ENCODE measurements at places on chromosomes 16 and 17.
A peak's percentile ranks its signal among the peaks of the same experiment; 100 is the strongest.

DNA sequence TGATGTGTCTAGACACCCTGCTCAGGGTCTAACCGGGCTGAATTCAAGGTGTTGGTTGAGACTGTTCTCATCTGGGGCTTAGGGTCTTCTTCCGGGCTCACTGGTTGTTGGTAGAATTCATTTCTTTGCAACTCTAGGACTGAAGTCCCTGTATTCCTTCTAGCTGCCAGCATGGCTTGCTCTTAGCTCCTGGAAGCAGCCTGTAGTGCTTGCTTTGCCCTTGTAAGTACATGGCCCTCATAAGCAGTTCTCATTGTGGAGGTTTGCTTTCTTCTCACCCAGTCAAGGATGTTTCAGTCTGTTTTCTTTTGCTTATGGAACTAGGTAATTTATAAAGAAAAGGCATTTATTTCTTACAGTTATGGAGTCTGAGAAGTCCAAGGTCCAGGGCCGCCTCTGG lies 26.3 kb downstream of the COX10 start:
- DNase-seq = no peak

- DNase-seq = no peak
These were observed 2.1 kb downstream of the PRKCA start for GRCh38 chr17:66304304-66305174.

GRCh38 chr17:2710071-2710802 lies 1.3 kb downstream of the CLUH start:
- no peak for DNase-seq

- DNase-seq = no peak
These were observed 9.5 kb upstream of the GUCY2D start for GRCh38 chr17:7992924-7993323.

- peak; percentile 54 for DNase-seq
These were observed 661 bp downstream of the LRRC3C start for GRCh38 chr17:39927929-39928857.

GRCh38 chr16:35562471-35562870 lies 2103.1 kb downstream of the TP53TG3F start:
- DNase-seq = no peak

DNA sequence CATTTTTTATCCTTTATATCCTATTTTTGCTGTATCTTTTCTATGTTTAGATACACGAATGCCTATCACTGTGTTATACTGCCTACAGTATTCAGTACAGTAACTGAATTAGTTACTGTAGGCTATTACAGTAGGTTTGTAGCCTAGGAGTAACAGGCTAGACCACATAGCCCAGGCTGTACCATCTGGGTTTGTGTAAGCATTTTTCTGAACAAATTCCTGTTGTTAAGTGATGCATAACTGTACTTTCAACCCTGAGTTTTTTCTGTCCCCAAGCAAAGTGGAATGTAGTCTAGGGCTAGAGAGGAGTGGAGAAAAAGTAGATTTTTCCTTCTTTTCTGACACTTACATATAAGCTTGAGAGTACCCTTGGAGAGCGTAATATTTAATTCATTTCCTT lies 282.1 kb downstream of the HS3ST3B1 start:
- DNase-seq = no peak

DNA sequence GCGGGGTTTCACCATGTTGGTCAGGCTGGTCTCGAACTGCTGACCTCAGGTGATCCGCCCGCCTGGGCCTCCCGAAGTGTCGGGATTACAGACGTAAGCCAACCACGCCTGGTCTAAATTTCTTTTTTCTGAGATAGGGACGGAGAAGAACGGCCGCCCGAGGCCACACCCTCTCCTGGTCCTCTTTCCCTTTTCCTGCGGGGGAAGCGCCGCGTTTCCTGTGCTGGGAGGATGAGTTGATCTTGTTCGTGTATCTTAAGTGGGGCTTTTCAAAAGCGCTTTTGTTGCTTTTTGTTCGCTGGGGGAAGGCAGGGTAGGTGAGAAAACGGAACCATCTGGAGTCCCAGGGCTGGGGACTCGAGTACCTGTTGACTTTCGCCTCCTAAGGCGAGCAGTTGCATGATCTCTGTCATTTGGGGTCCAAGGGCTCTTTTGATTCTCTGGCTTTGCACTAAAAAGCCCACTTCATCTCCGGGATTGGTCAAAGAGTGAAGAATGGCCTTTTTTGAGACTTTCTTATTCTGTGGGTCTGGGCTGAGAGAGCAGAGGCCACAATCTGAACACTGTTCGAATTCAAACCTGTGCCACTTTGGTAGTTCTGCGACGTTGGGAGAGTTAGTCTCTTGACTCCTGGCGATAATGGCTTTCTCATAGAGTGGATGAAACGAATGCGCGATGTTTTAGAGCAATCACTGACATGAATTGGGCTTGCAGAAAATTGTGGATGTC lies 1.3 kb downstream of the FUS start:
- DNase-seq = peak; percentile 54

GRCh38 chr16:23826528-23827045 lies 9.2 kb upstream of the PRKCB start:
- DNase-seq = no peak

GRCh38 chr16:1614456-1615102 lies 2.4 kb downstream of the CRAMP1 start:
- peak; percentile 37 for DNase-seq

DNA sequence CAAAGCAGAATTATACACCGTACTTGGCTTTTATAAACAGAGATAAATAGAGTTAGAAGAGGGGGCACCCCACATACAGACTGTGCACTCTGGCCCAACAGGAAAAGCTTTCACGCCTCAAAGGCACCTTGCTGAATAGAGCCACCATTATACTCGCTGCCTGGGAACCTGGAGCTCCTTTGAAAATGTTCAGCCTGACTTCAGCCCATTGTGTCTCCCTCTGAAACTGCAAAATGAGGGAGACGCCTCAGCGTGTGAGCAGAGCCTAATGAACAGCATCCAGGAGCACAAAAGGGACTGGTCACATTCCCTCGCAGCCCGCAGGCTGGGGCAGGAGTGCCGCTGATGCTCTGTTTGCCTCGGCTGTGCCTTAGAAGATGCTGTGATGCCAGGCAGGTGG lies 46.3 kb downstream of the ABCC12 start:
- DNase-seq = no peak

DNA sequence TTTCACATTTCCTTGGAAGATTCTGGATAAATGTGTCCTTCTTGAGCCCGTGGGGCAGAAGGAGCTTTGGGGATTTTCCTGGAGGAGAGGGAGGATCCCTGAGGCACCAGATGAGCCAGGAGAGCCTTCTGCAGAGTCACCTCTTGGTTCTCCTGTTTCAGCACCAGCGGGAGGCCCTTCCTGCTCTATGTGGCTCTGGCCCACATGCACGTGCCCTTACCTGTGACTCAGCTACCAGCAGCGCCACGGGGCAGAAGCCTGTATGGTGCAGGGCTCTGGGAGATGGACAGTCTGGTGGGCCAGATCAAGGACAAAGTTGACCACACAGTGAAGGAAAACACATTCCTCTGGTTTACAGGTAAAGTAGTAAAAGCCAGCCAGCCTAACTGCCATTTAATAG lies 77.1 kb downstream of the ARSG start:
- no peak for DNase-seq

- no peak for DNase-seq
These were observed 17.1 kb downstream of the NME3 start for GRCh38 chr16:1754204-1754603.

DNA sequence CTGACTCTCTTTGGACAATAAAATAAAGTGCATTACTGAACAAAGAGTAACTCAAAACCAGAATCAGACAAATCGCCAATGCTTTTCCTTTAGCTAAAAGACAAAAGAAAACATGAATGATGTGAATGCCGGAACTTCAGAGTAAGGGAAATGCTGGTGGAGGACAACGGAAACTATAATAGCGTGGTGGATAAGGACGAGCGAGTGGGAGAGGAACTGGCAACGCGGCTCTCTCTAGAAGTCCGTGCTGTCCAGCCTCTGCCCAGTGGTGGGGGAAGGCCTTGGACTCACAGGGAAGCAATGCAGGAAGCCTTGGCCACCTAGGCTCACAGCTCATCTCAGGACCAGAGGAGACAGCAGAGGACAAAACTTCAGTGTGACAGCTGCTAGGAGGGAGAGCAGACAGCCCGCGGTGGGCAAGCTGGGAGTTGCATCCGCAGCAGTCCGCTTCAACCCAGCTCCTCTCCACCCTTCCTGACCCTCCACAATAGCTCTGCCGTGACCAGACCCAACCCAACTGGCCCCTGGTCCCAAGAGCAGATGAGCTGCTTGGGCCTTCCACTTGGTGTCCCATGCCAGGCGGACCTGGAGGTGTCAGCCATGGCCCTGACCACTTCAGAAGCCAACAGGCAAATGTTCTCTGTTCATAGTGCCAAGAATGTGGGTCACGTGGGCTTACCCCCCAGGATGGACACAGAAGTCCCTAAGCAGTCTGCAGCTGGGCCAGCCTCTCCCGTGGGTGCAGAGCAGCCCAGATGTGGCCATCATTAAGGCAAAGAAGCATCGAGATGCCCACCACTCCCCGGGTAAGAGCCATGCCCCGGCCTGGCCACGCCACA lies 5.3 kb upstream of the FAAP100 start:
- no peak for DNase-seq

DNA sequence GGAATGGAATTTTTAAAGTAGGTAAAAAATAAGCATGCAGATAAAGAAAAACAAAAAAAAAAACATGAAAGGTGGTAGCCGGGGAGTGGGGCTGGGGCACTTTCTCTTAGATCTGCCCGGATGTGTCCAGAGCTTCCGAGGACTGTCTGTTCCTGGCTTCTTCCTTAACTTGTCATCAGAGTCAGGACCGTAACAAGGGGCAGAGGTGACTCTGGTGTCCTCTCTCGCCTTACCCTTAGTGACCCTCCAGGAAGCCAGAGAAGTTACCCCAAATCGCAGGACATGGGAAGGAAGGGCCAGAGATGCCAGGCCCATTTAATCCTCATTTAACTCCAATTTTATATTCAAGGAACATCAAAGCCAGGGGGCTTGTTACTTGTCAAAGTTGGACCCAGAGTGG lies 115.5 kb downstream of the ABCC6 start:
- no peak for DNase-seq

DNA sequence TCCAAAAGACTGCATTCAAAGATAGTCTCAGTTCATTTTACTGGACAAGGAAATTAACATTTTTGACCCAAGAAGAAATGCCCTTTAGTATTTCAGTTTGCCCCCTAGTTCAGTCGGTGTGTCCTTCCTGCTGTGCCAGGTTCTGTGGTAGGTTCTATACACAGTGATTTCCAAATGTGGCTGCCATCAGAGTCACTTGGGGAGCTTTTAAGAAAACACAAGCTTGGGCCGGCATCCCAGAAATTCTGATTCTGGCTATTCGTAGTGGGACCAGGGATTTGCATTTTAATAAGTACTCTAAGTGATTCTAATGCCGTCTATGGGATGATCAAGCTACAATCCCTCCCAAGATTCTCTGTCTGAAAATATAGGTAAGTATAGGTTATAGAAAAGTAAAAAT lies 10.2 kb downstream of the RSPRY1 start:
- no peak for DNase-seq

- DNase-seq = no peak
These were observed 20.2 kb downstream of the MBTPS1 start for GRCh38 chr16:84096447-84097005.

DNA sequence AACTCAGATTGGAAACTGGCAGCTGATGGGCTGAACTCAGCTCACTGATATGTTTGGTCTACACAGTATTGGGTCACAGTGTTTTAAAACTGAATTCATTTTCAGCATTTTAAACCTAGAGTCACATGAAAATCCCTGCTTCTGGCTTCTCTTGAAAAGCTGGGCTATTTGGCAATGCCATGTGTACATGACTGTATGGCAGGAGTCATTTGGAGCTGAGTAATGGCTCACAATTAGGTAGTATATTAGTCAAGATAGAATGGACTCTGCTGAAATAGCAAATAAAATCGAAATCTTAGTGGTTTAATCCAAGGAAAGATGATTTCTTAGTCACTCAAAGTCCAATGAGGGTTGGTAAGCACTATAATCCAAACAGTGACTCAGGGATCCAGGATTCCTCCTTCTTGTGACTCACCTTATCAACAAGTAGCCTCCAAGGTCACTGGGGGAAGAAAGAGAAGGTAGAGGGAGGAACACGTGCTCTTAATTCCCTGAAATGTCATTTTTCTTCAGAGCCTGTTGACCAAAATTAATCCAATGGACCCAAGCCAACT lies 13.9 kb upstream of the PMP22 start:
- DNase-seq = no peak

DNA sequence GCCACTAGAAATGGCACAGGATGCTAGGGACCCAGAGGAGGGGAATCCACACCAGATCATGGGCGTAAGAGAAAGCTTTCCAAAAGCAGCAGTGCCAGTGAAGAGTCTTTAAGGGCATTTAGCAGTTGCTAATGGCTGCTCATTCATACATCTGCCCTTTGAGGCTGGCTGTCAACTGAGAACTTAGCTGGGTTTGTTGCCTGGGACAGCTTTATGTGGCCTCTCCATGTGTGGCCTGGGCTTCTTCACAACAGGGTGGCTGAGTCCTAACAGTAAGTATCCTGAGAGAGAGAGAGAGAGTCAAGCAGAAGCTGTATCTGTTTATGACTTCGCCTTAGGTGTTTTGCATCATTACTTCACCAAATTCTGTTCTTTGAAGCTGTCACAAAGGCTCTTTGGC lies 286.1 kb upstream of the KCNJ16 start:
- no peak for DNase-seq

- peak; percentile 10 for DNase-seq
These were observed 44.9 kb upstream of the DOC2B start for GRCh38 chr17:226108-227077.

GRCh38 chr17:79977708-79978547 lies 57.7 kb downstream of the TBC1D16 start:
- DNase-seq = no peak

- DNase-seq = no peak
These were observed 9.0 kb upstream of the MRPL38 start for GRCh38 chr17:75913537-75914210.

- DNase-seq = no peak
These were observed 42.6 kb downstream of the TRARG1 start for GRCh38 chr17:1322014-1322428.

GRCh38 chr16:7597677-7598076 lies 265.0 kb downstream of the RBFOX1 start:
- no peak for DNase-seq

GRCh38 chr17:76547183-76547641 lies 7.4 kb downstream of the PRCD start:
- no peak for DNase-seq

DNA sequence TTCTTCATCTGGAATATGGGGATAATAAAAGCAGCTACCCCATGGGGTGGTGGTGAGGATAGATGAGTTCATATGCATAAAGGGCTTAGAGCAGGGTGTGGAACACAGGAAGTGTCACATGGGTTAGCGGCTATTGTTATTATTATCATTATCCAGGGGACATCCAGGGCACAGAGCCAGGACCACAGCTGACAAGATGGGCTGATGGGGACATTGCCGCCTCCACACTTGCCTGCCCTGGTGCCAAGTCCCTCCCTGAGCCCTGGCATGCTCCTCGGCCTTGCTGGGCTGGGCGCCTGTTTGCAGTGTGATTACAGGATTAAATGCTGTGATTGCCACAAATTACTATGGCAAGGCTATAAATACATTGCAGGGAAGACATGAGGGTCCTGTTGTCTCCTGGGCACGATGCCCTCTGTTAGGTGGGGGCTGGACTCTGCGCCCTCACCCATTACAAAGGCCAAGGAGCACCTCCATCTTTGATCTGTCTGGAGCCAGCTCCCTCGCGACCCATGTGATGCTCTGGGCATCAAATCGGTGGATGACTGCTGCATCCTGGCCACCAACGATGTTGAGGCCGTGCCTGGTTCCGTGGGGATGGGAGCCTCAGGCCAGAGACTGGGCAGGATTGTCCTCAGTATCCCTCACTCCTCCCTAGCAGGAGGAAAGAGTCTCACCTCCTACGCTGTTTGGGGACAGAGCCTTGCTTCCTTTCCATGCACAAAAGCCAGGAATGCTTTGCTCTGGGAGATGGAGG lies 43.2 kb downstream of the PIMREG start:
- no peak for DNase-seq

All from heart left ventricle (tissue), 16 donors.